ENCODE measurements at places on chromosomes 3 and 15.
A peak's percentile ranks its signal among the peaks of the same experiment; 100 is the strongest.

DNA sequence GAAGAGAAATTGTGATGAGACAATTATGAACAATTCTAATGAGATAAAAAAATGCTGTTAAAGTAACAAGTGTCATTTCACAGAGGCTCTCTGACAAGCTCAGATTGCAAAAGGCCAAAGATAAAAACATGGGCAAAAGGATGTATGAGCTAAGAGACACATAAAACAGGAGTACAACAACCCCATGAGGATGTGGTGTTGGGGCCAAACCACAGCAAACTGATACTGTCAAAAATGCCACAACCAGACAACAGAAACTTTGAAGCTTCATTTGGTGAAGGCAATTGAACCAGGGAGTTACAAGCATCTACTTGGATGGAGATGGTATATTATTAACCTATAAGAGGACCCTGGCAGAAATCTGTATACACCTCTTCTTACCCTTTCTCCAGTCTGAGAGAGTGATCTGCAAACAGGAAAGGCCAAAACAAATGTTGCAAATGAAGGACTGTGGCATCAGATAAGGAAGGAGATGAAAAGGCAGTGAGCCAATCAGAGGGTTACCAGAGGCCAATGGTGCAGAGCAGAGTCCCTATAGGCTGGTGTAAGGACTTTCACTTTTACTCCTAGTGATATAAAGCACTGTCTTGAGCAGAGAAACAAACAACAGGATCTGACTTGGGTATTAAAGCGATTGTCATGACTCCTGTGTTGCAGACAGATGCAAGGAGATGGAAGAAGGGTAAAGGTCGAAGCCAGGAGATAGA is 659.0 kb downstream of the NTRK3 start:
- peaks cover 22% of the 10 kb centered on the region for H3K4me1 ChIP-seq
- H3K36me3 ChIP-seq, result no peaks in the 10 kb centered on the region
- no peak overlapping the region for H3K27ac ChIP-seq

GRCh38 chr3:63968612-63969350 is 54.5 kb downstream of the PSMD6 start:
- H3K36me3 ChIP-seq, result peaks cover 11% of the 10 kb centered on the region
- no peak for DNase-seq
- peak overlapping the region; percentile 94 for H3K4me3 ChIP-seq
- H3K27me3 ChIP-seq, result no peaks in the 10 kb centered on the region
- H3K27ac ChIP-seq, result peak overlapping the region; percentile 93

- no peak overlapping the region for H3K27ac ChIP-seq
- no peaks in the 10 kb centered on the region for H3K27me3 ChIP-seq
- H3K4me3 ChIP-seq, result no peak overlapping the region
- peaks cover 10% of the 10 kb centered on the region for H3K36me3 ChIP-seq
These were observed 91.3 kb downstream of the LARS2 start for GRCh38 chr3:45479621-45480035.

- no peak overlapping the region for H3K4me3 ChIP-seq
- no peaks in the 10 kb centered on the region for H3K4me1 ChIP-seq
- peaks cover 11% of the 10 kb centered on the region for H3K27me3 ChIP-seq
- H3K36me3 ChIP-seq, result no peaks in the 10 kb centered on the region
These were observed 393.7 kb upstream of the C2CD4B start for GRCh38 chr15:62558640-62559380.

- no peak overlapping the region for H3K4me3 ChIP-seq
- peaks cover 8% of the 10 kb centered on the region for H3K36me3 ChIP-seq
- H3K27me3 ChIP-seq, result no peaks in the 10 kb centered on the region
- DNase-seq, result no peak
These were observed 8.3 kb downstream of the GLB1 start for GRCh38 chr3:33088691-33089090.

GRCh38 chr15:73196113-73196512 is 143.8 kb downstream of the NEO1 start:
- H3K4me3 ChIP-seq, result no peak overlapping the region
- peaks cover 10% of the 10 kb centered on the region for H3K27me3 ChIP-seq
- H3K27ac ChIP-seq, result no peak overlapping the region
- peaks cover 5% of the 10 kb centered on the region for H3K36me3 ChIP-seq

DNA sequence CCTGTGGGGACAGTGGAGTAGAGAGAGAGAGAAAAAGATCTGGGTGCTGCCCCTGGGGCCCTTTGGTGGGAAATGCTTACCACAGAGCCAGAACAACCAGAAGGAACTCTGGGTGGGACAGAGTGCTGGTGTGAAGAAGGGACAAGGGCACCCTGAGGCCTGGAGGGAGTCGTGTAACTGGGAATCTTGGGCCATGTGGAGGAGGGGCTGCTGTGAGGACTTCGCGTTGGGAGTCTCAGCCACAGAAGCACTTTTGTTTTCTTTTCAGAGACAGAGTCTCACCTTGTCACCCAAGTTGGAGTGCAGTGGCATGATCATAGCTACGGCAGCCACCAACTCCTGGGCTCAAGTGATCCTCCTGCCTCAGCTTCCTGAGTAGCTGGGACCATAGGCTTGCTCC is 24.3 kb downstream of the XYLB start:
- H3K36me3 ChIP-seq, result peaks cover 10% of the 10 kb centered on the region
- H3K4me1 ChIP-seq, result peaks cover 33% of the 10 kb centered on the region
- no peak overlapping the region for H3K4me3 ChIP-seq
- no peaks in the 10 kb centered on the region for H3K27me3 ChIP-seq
- no peak overlapping the region for H3K27ac ChIP-seq
- no peak for DNase-seq

DNA sequence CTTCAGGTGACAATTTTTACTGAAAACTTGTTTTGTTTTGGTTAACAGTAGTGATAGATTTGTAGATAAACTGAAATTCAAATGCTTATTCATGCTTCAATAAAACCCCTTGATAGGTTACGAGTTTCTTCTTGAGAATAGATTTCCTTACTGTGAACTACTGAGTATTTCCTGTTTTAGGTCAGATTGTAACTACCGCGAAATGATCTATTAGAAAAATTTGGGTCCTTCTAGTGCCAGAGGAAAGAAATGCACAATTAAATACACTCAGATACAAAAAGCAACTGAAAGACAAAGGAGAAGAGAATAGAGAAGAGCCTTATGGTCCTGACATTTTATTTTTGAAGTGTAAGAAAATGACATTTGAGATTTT is 251.7 kb upstream of the TBL1XR1 start:
- no peak for DNase-seq
- no peaks in the 10 kb centered on the region for H3K27me3 ChIP-seq
- peak overlapping the region; percentile 4 for H3K27ac ChIP-seq
- peaks cover 16% of the 10 kb centered on the region for H3K4me1 ChIP-seq

DNA sequence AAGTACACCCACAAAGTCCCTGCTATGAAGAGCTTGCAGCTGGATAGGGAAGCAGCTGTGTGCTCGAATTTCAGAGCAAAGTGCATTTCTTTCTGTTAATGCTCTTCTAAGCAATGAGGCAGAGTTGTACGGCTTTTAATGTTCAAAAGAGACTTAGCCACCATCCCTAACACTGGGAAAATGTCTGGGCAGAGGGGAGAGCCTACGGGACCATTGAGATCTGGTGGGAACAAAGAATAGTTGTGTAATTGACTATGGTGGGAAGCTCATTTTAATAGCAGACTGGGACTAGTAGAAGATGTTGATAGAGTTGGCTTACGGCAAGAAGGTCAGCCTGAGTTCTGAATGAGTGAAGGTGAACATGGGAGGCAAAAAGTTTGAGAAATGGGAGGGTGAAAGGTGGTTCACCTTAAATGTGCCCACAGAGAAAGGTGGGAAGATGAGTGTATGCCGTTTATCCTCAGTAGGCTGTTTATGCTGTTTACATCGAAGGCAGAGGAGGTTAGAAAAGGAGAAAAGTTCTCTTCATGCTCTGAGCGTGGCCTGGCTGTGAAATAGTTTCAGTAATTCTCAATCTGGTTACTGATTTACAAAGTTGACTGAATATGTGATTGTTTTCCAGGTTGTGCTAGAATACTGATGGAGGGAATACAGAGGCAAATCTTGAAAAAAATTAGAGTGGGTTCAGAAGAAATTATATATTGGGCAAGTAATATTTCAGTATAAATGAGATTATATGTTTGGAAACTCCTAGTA is 22.9 kb upstream of the UTS2B start:
- no peak overlapping the region for H3K27ac ChIP-seq
- H3K27me3 ChIP-seq, result no peaks in the 10 kb centered on the region
- no peak overlapping the region for H3K4me3 ChIP-seq
- no peaks in the 10 kb centered on the region for H3K4me1 ChIP-seq
- DNase-seq, result no peak
- H3K36me3 ChIP-seq, result no peaks in the 10 kb centered on the region

GRCh38 chr3:77699125-77699691 is 659.3 kb downstream of the ROBO2 start:
- no peaks in the 10 kb centered on the region for H3K36me3 ChIP-seq
- no peaks in the 10 kb centered on the region for H3K4me1 ChIP-seq
- no peak overlapping the region for H3K4me3 ChIP-seq

- H3K27ac ChIP-seq, result no peak overlapping the region
- H3K4me3 ChIP-seq, result no peak overlapping the region
- DNase-seq, result no peak
- no peaks in the 10 kb centered on the region for H3K36me3 ChIP-seq
- no peaks in the 10 kb centered on the region for H3K27me3 ChIP-seq
- peaks cover 6% of the 10 kb centered on the region for H3K4me1 ChIP-seq
These were observed 6.1 kb upstream of the LDHAL6B start for GRCh38 chr15:59200560-59200959.

DNA sequence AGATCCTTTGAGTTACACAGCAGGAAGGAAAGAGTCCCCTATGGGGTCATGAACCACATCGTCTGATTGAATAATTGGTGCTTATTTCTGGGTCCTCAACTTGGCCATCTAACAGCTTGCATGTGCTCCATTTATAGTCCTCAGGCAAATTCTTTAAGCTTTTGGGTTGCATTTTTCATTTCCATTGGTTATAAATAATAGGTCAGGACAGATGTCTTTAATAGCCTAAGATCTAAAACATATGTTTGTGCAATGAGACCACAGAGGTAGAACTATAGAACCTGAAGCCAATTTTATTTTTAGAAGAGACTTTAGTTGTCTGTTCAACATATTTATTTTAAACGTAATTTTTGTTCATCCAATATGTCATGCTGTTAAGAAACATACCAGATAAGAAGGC is 43.2 kb downstream of the CD200R1L start:
- DNase-seq, result no peak
- no peaks in the 10 kb centered on the region for H3K36me3 ChIP-seq
- no peak overlapping the region for H3K27ac ChIP-seq
- H3K4me1 ChIP-seq, result peaks cover 18% of the 10 kb centered on the region
- H3K27me3 ChIP-seq, result no peaks in the 10 kb centered on the region
- H3K4me3 ChIP-seq, result peak overlapping the region; percentile 24

- DNase-seq, result no peak
- no peak overlapping the region for H3K4me3 ChIP-seq
- H3K4me1 ChIP-seq, result peaks cover 2% of the 10 kb centered on the region
These were observed 141.3 kb downstream of the TLE3 start for GRCh38 chr15:69956417-69956816.

GRCh38 chr3:52213005-52213404 is 12.4 kb downstream of the TLR9 start:
- H3K27ac ChIP-seq, result no peak overlapping the region
- H3K36me3 ChIP-seq, result peaks cover 80% of the 10 kb centered on the region
- no peaks in the 10 kb centered on the region for H3K27me3 ChIP-seq
- peaks cover 23% of the 10 kb centered on the region for H3K4me1 ChIP-seq
- no peak for DNase-seq
- H3K4me3 ChIP-seq, result no peak overlapping the region

GRCh38 chr3:47512416-47513124 is 942 bp downstream of the ELP6 start:
- peak overlapping the region; percentile 98 for H3K27ac ChIP-seq
- H3K4me3 ChIP-seq, result peak overlapping the region; percentile 97
- peaks cover 24% of the 10 kb centered on the region for H3K4me1 ChIP-seq
- peaks cover 2% of the 10 kb centered on the region for H3K36me3 ChIP-seq

DNA sequence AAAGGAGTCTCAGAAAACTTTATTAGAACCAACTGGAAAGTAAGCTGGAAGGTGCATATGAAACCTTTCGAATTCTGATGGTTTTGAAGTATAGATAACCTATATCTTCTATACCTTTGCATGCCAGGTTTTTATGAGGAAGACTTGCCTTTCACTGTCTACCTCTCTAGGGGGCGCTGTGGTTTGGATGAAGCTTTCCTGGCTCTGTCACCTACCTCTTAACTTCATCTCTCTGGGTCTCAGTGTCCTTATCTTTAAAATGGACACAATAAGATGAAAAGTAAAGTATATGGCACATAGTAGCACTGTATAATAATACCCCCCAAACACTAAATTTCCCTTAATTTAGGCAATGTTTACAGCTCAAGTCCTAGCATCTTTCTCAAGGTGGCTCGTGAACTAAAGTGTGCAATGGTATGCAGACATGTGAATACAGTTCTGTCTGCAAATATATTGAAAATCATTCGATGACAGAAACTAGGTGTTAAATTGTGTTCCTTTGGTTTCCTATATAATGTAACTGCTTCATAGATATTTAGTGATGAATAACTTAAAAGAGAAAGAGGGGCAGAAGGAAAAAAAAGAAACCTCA is 314.3 kb downstream of the CHST2 start:
- H3K4me3 ChIP-seq, result no peak overlapping the region
- H3K27ac ChIP-seq, result no peak overlapping the region
- H3K36me3 ChIP-seq, result peaks cover 3% of the 10 kb centered on the region
- no peaks in the 10 kb centered on the region for H3K27me3 ChIP-seq
- peaks cover 19% of the 10 kb centered on the region for H3K4me1 ChIP-seq

GRCh38 chr3:187101184-187102072 is 37.9 kb downstream of the RPL39L start:
- H3K36me3 ChIP-seq, result peaks cover 12% of the 10 kb centered on the region
- peak overlapping the region; percentile 88 for H3K27ac ChIP-seq
- peaks cover 17% of the 10 kb centered on the region for H3K4me1 ChIP-seq
- H3K4me3 ChIP-seq, result peak overlapping the region; percentile 62
- H3K27me3 ChIP-seq, result no peaks in the 10 kb centered on the region
- DNase-seq, result peak; percentile 32

DNA sequence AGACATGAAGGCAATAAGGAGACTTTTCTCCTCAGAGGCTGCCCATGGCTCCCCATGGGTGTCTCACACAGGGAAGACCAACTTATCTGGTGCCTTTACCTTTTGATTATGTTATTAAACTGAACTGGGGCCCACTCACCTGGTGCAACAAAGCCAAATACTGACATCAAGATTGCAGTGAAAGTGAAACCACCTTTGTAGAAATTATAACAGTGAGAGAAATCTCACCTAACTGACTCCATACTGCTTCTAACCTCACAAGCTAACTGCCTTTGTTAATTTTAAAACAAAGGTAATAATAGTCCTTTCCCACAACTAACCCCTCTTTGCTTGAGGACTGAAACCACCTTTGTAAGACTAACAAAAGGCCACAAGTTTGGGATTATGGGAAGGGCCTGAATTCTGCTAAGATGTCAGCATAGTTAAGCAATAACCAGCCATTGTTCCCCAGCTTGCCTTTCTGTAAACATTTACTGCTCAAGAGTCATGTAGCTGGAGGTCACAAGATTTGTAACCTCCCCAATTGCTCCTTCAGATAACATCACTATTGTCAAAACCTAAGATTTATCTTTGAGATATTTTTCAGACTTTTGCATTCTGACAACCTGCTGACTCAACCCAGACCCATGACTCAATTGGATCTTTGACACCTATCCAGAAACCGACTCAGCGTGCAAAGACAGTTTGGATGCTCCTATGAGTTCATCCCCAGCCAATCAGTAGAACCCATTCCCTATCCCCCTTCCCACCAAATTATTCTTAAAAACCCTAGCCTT is 420.3 kb upstream of the CFAP20DC start:
- peaks cover 22% of the 10 kb centered on the region for H3K4me1 ChIP-seq
- H3K36me3 ChIP-seq, result no peaks in the 10 kb centered on the region
- no peak overlapping the region for H3K4me3 ChIP-seq
- no peaks in the 10 kb centered on the region for H3K27me3 ChIP-seq
- DNase-seq, result no peak
- peak overlapping the region; percentile 49 for H3K27ac ChIP-seq

GRCh38 chr3:30114918-30115317 is 491.5 kb upstream of the TGFBR2 start:
- H3K4me1 ChIP-seq, result peaks cover 8% of the 10 kb centered on the region
- H3K4me3 ChIP-seq, result no peak overlapping the region
- no peaks in the 10 kb centered on the region for H3K36me3 ChIP-seq
- H3K27me3 ChIP-seq, result no peaks in the 10 kb centered on the region
